ENCODE measurements at places on chromosomes 1 and 21.

DNA sequence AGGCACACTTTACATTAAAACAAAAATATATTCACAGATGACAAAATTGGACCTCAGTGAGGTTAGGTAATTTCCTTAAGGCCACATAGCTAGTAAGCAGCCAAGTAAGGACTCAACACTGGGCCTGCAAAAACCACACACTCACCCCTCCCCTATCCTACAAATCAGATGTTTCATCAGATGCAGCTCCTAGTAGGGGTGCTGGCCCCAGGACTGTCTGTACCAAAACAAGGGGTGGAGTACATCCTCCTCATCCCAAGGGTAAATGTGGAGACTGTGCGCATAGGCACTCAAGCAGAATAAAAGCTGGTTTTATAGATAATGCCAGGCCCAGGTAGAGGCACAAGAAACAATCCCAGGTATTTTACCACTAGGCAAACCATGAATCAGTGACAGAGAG, 25.7 kb downstream of the URB1 start:
- no peak for DNase-seq

DNA sequence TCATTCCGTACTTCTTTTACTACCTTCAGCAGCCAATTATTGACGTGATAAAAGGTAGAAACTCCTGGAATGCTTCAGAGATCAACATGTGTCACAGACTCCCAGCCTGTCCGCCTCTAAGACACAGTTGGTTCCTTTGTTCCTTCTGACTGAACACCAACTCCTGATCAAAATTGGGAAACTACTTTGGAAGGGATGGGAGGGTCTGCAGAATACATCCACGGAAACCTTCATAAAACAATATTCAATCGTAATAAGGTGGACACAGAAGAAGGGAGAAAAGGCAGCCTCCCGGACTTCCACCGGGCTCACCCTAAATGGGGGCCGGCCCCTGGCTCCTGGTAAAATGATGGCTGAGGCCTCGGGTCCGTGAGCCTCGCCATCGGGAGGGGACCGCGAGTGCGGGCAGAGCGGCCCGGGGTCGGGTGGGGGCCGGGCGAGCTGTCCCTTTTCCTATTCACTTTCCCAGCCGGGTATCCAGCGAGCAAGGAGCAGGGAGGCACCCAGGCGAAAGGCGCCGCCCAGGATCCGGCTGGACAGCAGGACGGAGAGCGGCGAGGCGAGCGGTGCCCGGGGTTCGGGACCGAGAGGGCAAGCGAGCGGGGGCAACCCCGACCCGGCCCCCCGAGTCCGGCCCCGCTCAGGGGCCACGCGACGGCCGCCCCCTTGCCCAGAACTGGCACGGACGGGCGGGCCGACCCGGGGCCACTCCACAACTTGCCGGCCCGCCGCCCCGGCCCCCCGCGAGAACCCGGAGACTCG, 805 bp downstream of the NRIP1 start:
- DNase-seq: peak; percentile 86

GRCh38 chr1:213017447-213018273, 2.0 kb upstream of the ANGEL2 start:
- DNase-seq: no peak

GRCh38 chr1:2833454-2834145, 32.1 kb upstream of the TTC34 start:
- peak; percentile 15 for DNase-seq

GRCh38 chr1:47621483-47621882, 183.6 kb downstream of the FOXD2 start:
- peak; percentile 3 for DNase-seq
